Fibroblast of lung (primary cell): ENCODE measurements at places on chromosomes 7 and 10. TPM values are rescaled to one million over a fixed set of nuclear protein-coding genes. Genes with fewer than 3 reads are reported as not detected.

SND1 gene
- total RNA-seq, result 172 and 174 TPM in 2 replicates

AZGP1 gene
- total RNA-seq, result not detected in 2 replicates

CDC14C gene
- total RNA-seq, result under 0.01 and 0.17 TPM in 2 replicates

ENTPD1 gene
- total RNA-seq, result 1.0 and 3.3 TPM in 2 replicates

LOXL4 gene
- total RNA-seq, result 52.6 and 73.0 TPM in 2 replicates

CREB5 gene
- total RNA-seq, result 3.1 and 28.4 TPM in 2 replicates
